ENCODE measurements at places on chromosomes 3 and 15.

GRCh38 chr3:129052675-129053074, 7.9 kb upstream of the GP9 start:
- DNase-seq = no peak

DNA sequence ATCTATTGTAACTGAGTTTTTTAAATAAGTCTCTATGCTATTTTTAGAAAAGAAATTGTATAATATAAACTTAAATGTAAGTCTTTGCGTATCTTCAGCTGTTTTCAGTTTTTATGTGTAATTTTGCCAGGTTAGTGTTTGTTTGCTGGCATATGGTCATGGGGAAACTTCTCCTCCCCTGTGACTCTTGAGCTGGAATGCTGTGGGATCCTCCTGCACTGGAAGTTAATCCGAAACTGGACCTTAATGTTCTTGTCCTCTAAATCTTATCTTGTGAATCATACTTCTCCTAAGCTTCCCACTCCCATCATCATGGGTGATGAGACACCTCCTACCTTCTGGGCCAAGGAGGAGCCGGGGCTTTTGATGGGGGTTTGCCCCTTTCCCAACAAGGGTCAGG, 52.4 kb upstream of the CHST2 start:
- no peak for DNase-seq

DNA sequence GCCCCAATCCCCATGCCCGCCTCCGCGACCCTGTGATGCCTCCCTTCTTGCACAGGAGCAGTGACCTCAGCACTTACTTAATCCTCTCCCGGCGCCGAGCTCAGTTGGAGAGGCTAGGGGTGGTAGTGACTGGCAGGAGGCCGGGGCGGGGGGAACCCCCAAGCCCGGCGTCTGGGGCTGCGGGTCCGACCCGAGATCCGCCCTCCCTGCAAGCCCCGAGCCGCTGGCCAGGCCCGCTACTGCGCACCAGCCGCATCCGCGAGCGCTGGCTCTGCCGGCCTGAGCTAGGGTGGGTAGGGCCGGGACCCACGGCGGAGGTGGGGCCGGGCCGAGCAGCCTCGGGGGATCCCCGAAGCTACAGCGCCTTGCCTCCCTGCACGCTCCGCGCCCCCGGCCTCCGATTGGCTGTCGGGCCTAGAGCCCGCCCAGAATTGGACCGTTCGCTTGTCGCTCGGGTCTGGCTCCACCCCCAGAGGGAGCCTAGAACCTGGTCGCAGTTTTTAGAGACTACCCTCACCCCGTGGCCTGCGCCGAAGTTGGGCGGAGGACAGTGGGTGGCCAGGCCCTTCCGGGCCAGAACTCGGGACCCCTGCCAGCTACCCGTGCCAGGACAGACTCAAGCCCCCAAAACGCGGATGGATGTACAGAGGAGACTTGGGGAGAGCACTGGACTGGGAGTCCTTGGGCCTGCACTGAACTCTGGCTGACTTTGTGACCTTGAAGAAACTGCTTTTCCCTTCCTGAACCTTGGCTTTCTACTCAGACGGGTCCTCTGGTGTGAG, at the start of gene C3orf18:
Gene C3orf18 (minus strand): TSS at position 362 of the 782 bp plus-strand sequence. CDS start 2,048 bp downstream, outside the sequence.
- peak; percentile 98 for DNase-seq

DNA sequence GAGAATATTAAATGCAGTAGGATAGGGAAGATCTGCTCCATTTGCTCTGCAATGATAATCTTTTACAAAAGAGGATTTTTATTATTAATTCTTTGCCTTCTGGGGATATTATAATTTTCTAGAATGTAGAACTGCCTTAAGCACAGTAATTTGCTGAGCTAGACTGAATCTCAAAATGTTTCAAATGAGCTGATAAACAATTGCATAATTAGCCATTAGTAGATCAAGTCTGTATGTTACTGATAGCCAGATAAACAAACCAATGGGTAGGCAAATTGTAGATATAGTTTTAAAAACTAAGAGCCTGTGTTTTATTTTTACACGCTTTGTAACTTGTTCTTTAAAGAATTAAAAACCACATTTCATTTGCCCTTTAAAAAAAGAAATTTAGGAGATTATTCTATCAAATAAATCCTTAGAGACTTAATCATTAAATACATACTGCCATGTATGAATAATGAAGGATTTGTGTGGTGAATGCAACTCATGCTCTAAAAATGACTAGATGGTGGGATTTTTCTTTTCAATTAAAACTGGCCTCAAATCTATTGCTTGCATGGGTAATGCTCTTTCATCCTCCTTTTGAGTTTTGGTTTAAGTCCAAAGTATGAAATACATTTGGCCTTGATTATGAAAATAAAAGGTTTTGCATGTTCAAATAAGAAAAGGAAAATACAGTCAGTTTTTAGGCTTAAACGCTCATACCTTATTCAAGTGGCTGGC, 32.6 kb upstream of the NANOGP8 start:
- DNase-seq = no peak

DNA sequence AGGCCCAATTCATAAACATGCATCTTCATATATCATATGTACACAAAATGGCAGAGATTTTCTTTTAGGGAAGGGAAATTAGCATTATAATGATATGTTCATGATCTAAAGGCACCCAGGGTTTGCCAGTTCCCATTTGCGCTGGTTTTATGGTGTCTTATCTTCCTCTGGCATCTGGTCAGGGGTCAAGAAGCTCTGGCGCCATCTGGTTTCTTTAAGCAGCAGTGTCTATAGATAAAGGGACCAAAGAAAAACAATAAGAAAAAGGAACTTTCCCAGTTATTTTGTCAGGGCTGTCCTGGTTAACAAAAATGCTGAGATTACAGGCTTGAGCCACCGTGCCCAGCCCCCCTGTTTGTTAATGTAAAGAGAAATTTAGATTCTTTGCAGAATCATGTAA, 3.3 kb upstream of the DCP1A start:
- no peak for DNase-seq

GRCh38 chr3:132119531-132119930, 84.7 kb upstream of the CPNE4 start:
- DNase-seq = no peak

DNA sequence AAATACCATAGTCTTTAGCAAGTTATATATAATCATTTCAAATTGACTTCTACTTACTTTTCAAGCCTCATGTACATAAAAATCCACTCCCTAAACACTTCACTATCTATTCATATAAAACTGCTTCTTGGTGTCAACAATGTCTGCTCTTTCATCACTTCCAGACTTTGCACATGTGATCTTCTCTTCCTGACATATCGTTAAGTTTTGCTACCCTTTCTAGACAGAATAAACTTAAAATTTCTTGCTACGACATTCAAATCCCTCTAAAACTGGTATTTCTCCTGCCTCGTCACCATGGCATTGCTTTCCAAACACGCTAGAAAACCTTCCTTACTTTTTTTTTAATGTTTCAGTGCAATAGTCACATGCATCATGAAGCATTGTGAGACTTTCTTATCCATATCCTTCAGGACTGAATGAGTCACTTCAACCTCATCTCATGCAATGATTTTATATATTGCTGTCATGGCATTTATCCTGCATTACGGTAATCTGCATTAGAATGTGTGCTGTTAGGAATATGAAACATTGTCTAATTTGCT, 122.8 kb downstream of the GMNC start:
- DNase-seq = no peak

- no peak for DNase-seq
Measured at GRCh38 chr3:164479978-164480377, 598.3 kb downstream of the SI start.

DNA sequence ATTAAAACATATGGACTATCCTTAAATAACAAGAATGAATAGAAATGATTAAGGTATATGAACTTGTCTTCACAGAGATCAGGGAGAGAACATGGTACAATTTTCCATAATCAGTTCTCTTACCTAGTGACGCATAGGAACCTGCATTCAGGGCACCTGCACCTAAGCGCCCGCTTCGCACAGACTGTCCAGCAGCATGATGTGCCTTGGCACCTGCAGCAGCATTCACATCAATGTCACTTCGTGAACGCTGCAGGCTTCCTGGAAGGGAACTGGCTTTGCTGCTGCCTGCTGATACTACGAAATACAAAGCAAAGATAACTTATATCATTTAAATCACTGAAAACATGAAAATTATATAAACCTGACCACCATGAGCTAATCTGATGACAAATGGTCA, 115.2 kb downstream of the CLASP2 start:
- no peak for DNase-seq

Measured in activated CD4-positive, alpha-beta T cell treated with anti-CD3 and anti-CD28 coated beads, Interleukin-2, amount 50 U/mL, for 48 hours (primary cell).